ENCODE measurements at places on chromosomes 5 and 9.
A peak's percentile ranks its signal among the peaks of the same experiment; 100 is the strongest.

DNA sequence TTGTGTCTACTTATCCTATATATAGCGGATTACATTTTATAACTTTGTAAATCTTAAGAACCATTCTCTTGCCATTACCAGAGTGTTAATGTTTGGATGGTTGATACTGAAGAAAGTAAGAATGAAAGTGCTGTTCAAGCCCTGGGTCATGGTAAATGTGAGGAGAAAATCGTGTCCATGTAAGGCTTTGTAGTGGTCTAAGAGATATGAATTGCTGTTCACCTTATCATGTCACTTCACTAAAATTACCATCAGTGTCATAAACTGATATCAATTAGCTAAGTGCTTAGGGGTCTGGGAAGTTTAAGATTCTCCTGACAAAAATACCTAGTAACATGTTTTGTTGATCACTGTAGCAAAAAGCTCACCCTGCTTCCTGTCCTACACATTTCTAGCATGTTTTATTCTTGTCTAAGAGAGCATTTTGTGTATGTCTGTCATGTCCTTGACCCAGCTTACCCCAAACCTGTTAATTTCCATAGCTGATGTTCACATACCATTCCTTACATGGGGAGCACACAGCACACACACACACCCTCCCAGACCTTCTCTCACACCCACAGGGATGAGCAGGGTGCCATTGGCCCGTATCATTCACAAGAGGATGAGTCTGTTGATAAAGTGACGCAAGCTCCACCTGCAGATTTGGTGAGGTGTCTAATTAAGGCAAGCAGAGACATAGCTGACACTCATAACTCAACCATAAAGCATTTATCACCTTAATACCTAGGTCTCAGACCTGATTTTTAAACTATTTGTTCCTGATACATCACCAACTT lies 125.1 kb upstream of the PAM start:
- DNase-seq, result no peak

DNA sequence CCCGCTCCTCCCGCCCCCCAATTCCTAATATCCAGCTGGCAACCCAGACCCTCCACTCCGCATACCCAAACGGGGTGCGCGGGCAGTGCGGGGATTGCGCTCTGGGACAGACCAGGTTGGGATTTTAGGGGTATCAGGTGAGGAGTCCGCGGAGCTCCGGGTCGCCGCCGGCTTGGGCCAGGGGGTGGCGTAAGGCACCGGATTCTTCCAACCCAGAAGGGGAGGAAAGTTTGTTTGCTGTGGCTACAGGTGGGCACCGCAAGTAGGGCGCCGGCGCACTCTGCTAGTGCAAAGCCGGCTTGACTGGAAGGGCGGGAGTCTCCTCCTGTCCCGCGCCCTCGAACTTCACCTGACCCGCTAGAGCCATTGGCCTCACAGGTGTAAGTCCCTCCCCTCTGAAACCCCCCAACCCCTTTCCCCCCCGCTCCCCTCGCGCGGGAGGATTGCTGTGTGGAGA lies 709 bp downstream of the IQGAP2 start:
- peak; percentile 26 for DNase-seq

GRCh38 chr5:14760548-14761002 lies 96.1 kb downstream of the OTULIN start:
- no peak for DNase-seq

- no peak for DNase-seq
Measured at GRCh38 chr9:125409637-125410521, 148.3 kb downstream of the GAPVD1 start.

- DNase-seq, result no peak
Measured at GRCh38 chr5:62138607-62139006, 167.4 kb upstream of the KIF2A start.

- no peak for DNase-seq
Measured at GRCh38 chr5:31884896-31885295, 246.0 kb downstream of the PDZD2 start.

- no peak for DNase-seq
Measured at GRCh38 chr5:83095957-83096539, 18.7 kb downstream of the XRCC4 start.

- DNase-seq, result no peak
Measured at GRCh38 chr5:102528600-102528999, 29.8 kb upstream of the SLCO6A1 start.

GRCh38 chr9:78541868-78542443 lies 245.0 kb downstream of the PSAT1 start:
- no peak for DNase-seq

- DNase-seq, result no peak
Measured at GRCh38 chr9:111868475-111868874, 28.1 kb upstream of the UGCG start.

- no peak for DNase-seq
Measured at GRCh38 chr5:128228008-128228407, 144.4 kb downstream of the SLC12A2 start.

DNA sequence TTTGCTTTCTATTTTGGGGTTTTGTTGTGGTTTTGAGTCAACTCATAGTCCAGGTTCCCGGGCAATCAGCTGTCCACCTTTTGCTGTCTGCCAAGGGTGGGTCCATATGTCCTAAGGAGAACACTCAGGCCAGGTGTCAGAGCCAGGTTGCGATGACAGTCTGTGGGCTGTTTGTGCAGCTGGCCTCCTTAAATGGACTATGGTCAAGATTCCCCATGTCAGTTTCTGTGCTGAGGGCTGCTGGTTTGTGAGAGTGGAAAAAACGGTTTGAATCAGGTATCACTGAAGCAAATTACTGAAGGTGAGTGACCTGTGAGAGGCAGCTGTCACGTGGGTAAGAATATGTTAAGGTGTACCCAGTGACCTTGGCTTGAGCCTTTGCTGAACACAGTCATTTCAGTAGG lies 33.0 kb downstream of the SNX30 start:
- DNase-seq, result no peak

DNA sequence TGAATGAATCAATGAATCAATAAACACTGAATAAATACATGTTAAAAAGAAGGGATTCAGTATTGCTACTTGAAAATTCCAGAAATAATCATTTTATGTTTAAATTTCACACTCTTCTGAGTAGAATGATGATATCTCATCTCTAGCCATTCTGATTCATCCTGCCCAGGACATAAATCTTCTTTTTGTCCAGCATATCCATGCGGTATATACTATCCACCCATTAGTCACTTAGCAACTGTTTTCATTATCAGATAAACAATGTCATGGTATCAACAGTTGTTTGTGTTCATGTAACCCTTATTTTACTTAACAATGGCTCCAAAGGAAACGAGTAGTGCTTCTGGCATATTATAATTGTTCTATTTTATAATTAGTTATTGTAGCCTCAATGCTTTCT lies 432.4 kb upstream of the SMC2 start:
- DNase-seq, result no peak

- no peak for DNase-seq
Measured at GRCh38 chr9:36780186-36780585, 207.5 kb downstream of the MELK start.

All from activated T-helper 1 cell treated with anti-CD3 and anti-CD28 coated beads, Interleukin-2, amount 50 U/mL, for 16 hours (primary cell).